NCI-H1092 (cell line): ENCODE measurements at places on chromosomes 2 and 18.
A peak's percentile ranks its signal among the peaks of the same experiment; 100 is the strongest.

GRCh38 chr2:129758784-129759471 lies 220.5 kb upstream of the RAB6C start:
- DNase-seq = no peak

DNA sequence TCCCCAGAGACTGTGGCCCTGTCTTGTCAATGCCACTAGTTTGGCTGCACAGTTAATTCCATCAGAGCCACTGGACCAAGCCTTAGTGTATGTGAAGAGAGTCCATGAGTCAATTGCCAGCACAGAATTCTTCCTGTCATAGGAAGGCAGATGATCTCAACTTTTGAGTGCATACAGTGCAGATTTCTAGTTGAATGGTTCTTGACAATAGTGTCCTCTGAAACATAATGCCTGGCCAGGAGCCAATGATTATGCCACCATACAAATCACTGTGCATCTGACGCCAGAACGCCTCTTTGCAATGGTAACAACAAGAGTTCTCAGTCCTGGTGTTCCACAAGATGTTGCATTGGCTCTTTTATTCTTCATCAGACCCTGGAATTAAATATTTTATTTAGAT lies 7.1 kb downstream of the NEUROD1 start:
- no peak for DNase-seq

DNA sequence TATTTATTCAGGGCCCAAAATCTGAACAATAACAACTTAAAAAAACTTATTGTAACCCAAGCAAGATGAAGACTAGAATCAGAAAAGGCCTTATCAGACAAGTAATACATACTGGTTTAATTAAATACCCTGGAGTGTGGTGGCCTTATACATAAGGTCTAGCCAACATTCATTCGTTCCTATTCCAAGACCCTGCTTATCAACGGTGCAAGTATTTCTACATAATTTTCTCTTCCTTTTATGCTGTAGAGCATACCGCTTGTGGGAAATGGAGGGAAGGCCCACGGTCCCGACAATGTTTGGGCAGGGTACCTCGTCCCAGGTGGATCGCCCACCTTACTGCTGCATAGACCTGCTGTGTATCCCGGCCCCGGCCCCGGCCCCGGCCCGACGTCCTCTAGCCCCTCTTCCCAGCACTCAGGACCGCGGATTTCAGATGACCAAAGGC lies 708 bp downstream of the ZNF24 start:
- DNase-seq = no peak

DNA sequence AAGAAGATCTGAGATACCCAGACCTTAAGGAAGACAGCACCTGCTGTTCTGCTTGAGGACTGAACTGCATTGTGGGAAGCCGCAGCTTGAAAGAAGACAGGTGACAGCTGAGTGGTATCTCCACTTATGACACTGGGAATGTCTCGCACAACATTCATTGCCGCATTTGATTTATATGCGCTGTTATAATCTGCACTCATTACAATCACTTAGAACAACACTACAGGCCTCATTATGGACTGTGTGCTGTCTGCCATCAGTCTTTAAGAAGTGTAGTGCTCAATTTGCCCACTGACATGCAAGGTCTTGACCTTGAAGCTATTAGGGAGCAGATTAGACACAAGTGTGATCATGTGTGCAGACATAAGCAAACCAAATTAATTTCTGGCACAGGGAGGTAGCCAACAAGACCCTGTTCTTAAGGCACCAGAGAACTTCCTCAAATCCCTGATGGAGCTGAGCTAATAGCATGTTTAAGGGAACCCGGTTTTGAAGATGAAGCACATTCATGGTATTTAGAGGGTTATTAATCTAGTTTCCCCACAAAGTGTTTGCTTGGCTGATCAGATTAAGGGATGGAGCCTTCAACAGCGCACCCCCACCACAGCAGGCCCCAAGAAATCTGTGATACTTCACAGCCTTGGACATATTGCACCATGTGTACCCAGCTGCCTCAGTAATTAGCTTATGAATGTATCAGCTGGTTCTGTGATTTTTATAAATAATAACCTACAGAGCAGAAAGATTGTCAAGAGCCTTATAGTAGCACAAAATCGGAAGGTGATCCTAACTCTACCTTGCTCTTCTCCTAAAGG lies 146.8 kb downstream of the SATB2 start:
- DNase-seq = peak; percentile 75

DNA sequence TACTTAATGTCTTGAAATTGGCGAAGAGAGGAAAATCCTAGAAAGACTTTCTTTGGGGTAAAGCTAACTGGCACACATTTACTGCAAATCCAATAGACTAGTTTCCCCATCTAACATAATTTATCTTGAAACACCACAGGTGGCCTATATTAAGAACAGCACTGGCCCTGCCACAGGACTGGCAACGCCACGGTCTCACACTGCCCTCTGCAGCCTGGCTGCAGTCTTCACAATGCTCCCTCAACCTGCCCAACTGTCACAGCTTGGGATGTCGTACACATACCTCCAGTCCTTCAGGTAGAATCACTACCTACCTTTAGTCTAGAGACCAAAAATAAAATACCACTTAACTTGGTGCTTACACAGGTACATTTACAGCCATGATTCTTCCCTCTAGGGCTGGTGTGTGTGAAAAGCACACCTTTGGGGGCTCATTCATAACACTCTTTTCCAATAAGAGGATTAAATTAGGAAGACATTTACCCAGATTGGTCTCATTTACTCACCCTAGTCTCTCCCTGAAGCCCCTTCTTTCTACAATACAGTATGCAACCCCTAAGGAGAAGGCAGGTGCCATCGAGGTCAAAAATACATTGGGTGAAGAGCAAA lies 222.2 kb downstream of the C1D start:
- DNase-seq = peak; percentile 23

DNA sequence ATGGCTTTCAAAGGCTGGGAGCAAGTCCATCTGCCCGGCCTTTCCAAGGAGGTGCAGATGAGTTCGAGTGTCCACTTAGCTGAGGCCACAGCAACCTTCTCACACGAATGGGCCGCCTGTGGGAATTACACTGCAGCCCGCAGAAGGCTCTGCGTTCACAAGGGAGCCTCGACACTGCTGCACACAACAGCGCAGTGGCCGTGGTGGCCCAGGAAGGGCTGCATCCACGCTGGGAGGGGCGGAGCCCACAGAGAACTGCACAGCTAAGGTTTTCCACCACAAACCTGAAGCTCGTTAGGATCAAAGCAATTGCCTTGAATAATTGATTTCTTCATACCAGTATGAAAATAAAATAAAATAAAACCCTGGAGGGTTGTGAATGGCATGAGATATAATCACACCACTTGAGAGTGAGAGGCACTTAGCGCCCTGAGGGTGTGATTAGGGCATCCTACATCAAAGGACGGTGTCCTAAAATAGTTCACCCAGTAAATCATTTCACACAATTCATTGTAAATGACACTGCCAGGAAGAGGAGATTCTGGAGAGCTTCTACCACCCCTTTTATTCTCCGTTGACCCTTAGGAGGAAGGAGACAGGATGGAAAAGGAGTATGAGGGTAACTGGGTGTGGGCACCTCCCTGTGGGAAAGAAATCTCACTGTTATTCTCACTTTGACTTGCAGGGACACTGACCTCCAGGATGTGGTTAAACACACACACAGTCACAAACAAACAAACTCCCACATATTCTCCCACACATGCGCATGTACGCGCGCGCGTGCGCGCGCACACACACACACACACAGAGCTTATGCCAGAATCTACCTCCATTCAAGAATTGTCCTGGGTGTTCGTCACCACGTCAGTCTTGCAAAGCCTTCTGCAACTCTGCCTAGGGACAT lies 256.6 kb upstream of the ID2 start:
- DNase-seq = no peak

- DNase-seq = peak; percentile 71
Observed at GRCh38 chr2:132547090-132547687, 122.8 kb downstream of the LYPD1 start.

GRCh38 chr18:68713796-68714195 lies 1.1 kb downstream of the TMX3 start:
- no peak for DNase-seq

GRCh38 chr2:210663631-210664089 lies 107.3 kb downstream of the CPS1 start:
- DNase-seq = no peak

DNA sequence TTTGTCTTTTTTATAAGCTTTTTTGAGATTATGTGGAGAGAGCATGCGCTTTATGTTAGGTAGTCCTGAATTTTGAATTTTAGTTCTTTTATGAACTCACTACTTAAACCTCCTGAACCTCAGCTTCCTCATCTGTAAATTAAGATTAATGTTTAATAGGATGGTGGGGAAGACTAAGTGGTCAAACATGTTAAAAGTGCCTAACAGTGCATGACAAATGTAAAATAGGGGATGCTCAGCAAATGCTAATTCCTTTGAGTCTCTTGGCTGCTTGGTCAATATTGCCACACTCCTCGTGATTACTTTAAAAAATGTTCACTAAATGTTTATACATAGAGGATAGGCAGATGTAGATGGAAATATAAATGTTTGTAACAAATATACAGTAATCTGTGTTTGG lies 6.8 kb downstream of the BIRC6 start:
- DNase-seq = no peak

- no peak for DNase-seq
Observed at GRCh38 chr2:79789811-79790210, 277.0 kb downstream of the CTNNA2 start.

- DNase-seq = no peak
Observed at GRCh38 chr2:16640001-16640700, 25.5 kb downstream of the CYRIA start.

GRCh38 chr2:146241023-146241422 lies 1603.8 kb upstream of the ACVR2A start:
- no peak for DNase-seq

DNA sequence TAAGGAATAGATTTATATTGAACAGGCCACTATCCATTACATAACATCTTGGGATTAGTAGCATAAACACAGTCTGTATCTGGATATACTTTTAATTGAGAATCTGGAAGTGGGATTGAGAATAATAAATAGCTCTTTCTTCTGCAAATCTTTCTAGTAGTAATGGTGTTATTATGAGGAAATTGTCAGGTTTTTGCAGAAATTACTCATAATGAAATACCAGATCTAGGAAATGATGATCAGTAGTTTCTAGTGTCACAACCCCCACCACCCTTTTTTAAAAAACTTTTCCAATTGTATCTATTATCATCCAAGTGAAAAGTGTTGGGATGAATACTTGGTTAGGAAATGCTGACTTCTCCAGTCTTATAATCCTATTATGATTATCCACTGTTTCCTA lies 18.7 kb downstream of the NBEAL1 start:
- DNase-seq = no peak

- DNase-seq = no peak
Observed at GRCh38 chr2:53843595-53843994, 16.2 kb downstream of the GPR75 start.

- DNase-seq = no peak
Observed at GRCh38 chr2:11404376-11405073, 60.1 kb upstream of the ROCK2 start.

DNA sequence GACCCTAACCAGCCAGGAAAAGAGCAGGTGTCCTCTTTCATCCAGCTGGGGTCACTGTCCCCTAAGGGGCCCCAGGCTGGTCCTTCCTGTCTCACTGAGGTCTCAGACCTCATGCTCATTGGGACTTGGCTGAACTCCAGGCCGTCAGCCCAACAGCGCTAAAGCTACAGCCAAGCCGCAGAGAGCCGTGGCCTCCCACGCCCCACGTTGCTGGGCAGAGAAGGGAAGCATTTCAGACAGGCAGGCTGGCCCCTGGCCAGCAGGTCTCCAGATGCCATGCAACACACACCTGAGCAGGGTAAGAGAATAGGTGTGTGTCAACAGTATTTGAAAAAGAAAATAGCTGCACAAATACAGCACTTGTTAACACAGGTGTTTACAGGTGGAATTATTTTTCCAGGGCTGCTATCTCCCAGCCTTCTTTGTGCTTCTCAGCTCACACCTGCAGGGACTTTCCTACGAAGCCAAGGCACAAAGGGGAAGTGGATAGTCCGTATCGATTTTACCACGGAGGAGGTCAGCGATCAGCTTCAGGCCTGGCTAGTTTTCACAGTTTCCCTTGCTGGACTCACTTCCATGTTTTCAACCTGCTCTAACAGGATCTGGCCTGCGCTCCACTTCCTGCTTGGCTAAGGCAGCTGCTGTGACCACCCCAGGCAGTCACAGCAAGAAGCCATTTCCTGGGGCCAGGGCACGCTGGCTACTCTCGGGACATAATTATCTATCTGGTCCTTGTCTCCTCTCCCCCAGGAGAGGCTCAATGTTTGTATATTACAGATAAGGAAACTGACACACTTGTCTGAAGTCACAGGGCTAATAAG lies 156.1 kb upstream of the ID2 start:
- DNase-seq = peak; percentile 81

GRCh38 chr18:35641467-35641866 lies 59.9 kb downstream of the GALNT1 start:
- no peak for DNase-seq

DNA sequence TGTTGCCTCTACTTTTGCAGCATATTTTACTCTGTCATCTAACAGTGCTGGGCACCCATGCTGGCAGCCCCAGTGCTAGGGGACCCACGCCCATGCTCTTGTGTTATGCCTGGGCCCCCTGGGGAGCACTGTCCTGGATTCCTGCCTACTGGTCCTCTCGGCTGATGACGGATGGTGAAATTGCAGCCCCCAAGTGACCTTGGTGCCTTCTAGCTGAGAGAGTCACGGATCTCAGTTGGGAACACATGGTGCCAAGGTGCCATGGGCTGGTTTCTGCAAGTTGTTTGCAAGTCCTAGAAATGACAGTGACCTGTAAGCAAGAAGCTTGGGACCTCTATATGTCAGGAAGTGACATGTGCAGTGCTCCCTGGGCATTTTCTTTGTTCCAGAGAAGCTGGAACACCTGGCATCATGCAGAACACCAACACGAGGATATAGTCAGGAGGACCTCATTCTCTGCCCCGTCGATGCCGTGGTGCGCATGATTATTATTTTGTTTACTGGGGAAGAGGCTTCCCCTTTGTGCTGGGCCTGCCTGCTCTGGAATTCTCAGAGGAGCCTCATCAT lies 187.6 kb downstream of the LDLRAD4 start:
- DNase-seq = no peak

DNA sequence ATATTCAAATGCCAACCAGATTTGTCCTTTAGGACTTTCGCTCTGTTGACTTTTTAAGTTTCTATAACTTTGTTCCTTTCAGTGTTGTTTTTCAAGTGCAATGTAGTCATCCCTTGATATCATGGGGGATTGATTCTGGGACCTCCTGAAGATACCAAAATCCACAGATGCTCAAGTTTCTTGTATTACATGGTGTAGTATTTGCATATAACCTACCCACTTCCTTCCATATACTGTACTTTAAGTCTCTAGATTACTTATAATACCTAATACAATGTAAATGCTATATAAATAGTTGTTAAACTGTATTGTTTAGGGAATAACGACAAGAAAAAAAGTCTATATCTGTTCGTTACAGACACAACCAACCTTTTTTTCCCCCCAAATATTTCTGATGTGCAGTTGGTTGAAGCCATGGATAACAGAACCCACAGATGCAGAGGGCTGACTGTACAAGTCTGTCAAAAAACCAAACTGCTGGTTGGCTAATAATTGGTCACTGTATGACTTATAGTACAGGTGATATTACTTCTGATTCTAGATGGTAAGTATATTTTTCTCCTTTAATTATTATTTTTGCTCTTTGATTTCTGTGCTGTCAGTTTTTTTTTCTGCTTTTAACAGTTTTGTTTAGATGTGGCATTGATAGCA lies 201.7 kb upstream of the STON1 start:
- DNase-seq = no peak
